Hepatocyte (in vitro differentiated cells): ENCODE measurements at places on chromosomes 7 and 10. TPM values are rescaled to one million over a fixed set of nuclear protein-coding genes. Genes with fewer than 3 reads are reported as not detected.

SFRP4 gene
- total RNA-seq = 1.1 and 1.8 TPM in 2 replicates

PRRT4 gene
- 1.2 and 2.2 TPM in 2 replicates for total RNA-seq

MBL2 gene
- total RNA-seq = 0.64 and 1.1 TPM in 2 replicates

PBLD gene
- 37.0 and 42.2 TPM in 2 replicates for total RNA-seq

SLC29A4 gene
- total RNA-seq = 21.9 and 22.3 TPM in 2 replicates

TBX20 gene
- 14.7 and 14.8 TPM in 2 replicates for total RNA-seq

ZNF800 gene
- 31.3 and 41.5 TPM in 2 replicates for total RNA-seq

LGI1 gene
- 0.60 and 2.6 TPM in 2 replicates for total RNA-seq

TUBAL3 gene
- 1.0 and 1.7 TPM in 2 replicates for total RNA-seq

CRHR2 gene
- not detected in 2 replicates for total RNA-seq

NPY gene
- 6.3 and 9.4 TPM in 2 replicates for total RNA-seq

MMP21 gene
- not detected in 2 replicates for total RNA-seq

NEUROG3 gene
- not detected in 2 replicates for total RNA-seq

OLAH gene
- total RNA-seq = not detected in 2 replicates

RADIL gene
- 0.60 and 0.64 TPM in 2 replicates for total RNA-seq

CACNB2 gene
- total RNA-seq = 4.6 and 10.2 TPM in 2 replicates

HOXA5 gene
- total RNA-seq = 0.08 and 0.70 TPM in 2 replicates

DENND10 gene
- 94.7 and 106 TPM in 2 replicates for total RNA-seq

NCF1 gene
- total RNA-seq = not detected in 2 replicates

ZNF365 gene
- total RNA-seq = 0.24 and 0.93 TPM in 2 replicates

SYT15 gene
- 0.24 and 2.9 TPM in 2 replicates for total RNA-seq

LDB1 gene
- total RNA-seq = 46.3 and 47.2 TPM in 2 replicates

ITPRID1 gene
- total RNA-seq = 0.36 TPM in 1 of 2 replicates, not detected in the other

PTF1A gene
- not detected in 2 replicates for total RNA-seq

LBX1 gene
- total RNA-seq = not detected in 2 replicates
